ENCODE measurements at places on chromosomes 16 and 17. TPM values are rescaled to one million over a fixed set of nuclear protein-coding genes. Genes with fewer than 3 reads are reported as not detected.
A peak's percentile ranks its signal among the peaks of the same experiment; 100 is the strongest.

GRCh38 chr16:23469814-23470213 is 16.8 kb upstream of the COG7 start:
- peaks cover 51% of the 10 kb centered on the region for H3K36me3 ChIP-seq
- peak overlapping the region; percentile 11 for H3K27ac ChIP-seq
- peaks cover 6% of the 10 kb centered on the region for H3K4me1 ChIP-seq
- H3K4me3 ChIP-seq = no peak overlapping the region
- DNase-seq = peak; percentile 67

DNA sequence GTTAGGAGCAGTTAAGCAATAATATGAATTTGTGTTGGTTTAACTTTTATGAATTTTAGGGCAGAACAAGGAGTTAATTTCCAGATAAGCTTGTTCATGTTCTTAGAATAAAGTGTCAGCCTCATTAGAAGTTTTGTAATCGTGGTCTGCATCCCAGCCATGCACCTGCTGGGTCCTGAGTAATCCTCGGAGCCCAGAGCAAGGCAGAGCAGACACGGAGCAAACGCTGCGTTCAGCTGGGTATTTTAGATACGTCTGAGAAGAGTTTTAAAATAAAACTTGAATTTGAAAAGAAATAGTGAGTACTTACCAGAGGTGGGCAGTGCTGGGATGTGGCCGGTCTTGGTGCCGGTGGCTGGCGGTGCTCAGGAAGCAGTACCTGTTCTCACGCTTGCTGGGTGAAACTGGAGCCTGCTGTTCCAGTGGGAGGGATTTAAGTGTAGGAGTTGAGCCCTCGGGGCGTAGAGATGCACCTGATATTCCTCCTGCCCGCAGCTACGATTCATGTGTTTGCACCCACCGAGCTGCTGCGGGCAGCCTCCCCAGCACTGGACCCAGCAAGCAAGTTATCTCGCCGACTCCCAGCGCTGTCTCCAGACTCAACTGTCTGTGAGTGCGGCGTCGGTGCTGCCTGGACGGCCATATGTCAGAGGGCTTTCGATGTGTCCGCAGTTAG is at the start of gene ZNF750:
Gene ZNF750, minus strand, starts transcription at position 406 of the 676 bp plus-strand sequence. CDS start 7,568 bp downstream, outside the sequence.
- no peaks in the 10 kb centered on the region for H3K27me3 ChIP-seq
- peak within 1 kb of the TSS; percentile 8 for H3K4me3 ChIP-seq
- peak within 1 kb of the TSS; percentile 88 for H3K27ac ChIP-seq

DNA sequence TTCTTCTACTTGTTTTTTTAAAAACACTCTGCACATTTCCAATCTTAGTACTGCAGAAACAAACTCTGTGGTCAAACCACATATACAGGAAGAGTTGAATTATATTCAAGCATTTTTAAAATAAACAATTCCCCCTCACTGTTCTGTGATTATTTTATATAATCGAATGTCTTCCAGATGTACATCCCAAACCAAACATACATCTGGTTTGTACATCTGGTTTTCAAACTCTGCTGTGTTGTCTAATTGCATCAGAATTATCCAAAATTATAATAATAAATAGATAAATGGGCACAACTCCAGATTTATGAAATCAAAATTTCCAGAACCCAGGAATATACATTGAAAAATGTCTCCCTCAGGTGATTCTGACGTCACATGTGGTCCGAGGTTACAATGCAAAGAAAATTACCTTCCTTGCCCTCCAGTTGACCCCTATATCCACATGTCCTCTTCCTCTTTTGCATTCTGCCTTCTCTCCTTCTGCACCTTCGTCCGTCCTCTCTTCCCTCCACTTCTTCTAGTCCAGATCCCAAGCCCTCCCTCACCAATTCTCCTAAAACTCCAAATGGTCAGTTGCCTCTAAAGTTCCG is 13.3 kb upstream of the CCDC144A start:
- H3K4me1 ChIP-seq = no peaks in the 10 kb centered on the region
- DNase-seq = no peak
- no peak overlapping the region for H3K27ac ChIP-seq
- H3K27me3 ChIP-seq = no peaks in the 10 kb centered on the region
- H3K4me3 ChIP-seq = no peak overlapping the region

- H3K36me3 ChIP-seq = no peaks in the 10 kb centered on the region
- no peaks in the 10 kb centered on the region for H3K4me1 ChIP-seq
- H3K4me3 ChIP-seq = no peak overlapping the region
- H3K27ac ChIP-seq = no peak overlapping the region
- no peak for DNase-seq
Measured at GRCh38 chr17:32917842-32918241, 10.1 kb upstream of the TMEM98 start.

LITAFD gene
- not detected for total RNA-seq

AKTIP gene
- total RNA-seq = 91.5 TPM

COQ7 gene
- 36.2 TPM for total RNA-seq

Data from gastrocnemius medialis (tissue), 4 donors.